Stimulated activated CD4-positive, alpha-beta T cell treated with anti-CD3 and anti-CD28 coated beads, Interleukin-1b, Interleukin-23, amount 100 ng/mL, for 24 hours (primary cell): ENCODE measurements at places on chromosomes 16 and 17.

GRCh38 chr16:78242239-78242630 lies 142.8 kb downstream of the WWOX start:
- no peak for DNase-seq

GRCh38 chr17:43018932-43019331 lies 3.3 kb downstream of the VAT1 start:
- no peak for DNase-seq

DNA sequence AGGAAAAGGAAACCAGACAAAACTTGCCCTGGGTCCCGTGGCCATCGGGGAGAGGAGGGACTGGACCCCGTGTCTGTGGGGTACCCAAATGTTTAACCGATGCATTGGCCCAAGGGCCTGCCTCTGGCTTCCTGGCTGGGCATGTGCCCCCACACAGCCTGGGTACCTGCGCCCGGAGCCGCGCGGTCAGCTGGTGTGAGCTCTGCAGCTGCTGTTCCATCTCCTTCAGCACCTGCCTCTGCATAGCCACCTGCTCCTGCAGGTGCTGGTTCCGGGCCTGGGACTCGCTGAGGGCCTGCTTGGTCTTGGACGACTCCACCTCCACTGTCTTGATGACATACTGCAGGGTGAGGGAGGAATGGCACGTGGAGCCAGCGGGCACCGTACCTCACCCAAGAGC lies 31.9 kb downstream of the KIFC3 start:
- no peak for DNase-seq

DNA sequence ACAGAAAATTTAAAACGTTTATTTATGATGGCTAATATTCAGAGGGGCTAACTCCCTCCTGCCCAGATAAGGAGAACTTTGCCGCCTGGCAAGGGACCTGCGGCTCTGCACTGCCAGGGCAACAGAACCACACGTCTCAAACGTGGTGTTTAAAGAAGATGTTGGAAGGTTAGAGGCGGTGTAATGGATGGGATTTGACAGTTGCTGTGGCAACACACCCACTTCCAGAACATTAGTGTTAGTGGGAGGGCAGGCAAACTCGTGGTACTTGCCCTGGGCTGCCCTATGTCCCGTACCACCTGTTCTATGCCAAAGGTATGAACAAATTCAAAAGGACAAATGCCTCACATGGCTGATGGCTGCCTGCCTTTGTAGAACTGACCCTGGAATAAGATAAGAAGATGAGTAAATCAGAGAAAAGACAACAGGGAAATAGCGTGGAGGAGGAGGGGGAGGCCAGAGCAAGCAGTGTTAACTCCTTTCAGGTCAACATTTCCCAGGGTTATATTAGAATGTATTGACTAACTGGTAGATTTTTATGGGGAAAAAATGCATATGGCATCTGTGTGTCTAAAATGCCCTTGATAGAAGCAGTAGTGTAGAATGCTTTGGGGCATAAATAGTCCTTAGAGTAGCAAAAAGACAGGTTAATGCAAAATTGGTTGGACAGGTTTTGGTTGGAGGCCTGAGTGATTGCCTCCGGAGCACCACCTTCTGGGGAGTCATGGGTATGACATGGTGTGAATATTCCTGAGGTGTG lies 30.8 kb downstream of the HLF start:
- peak; percentile 26 for DNase-seq

GRCh38 chr17:7818746-7819645 lies 15.0 kb upstream of the KDM6B start:
- DNase-seq = no peak

- peak; percentile 52 for DNase-seq
Measured at GRCh38 chr16:53518550-53519416, 15.8 kb upstream of the AKTIP start.
